Stimulated activated CD8-positive, alpha-beta memory T cell treated with anti-CD3 and anti-CD28 coated beads, Interleukin-4, amount 100 ng/mL, for 1 hour (primary cell): ENCODE measurements at places on chromosomes 6 and 20.
A peak's percentile ranks its signal among the peaks of the same experiment; 100 is the strongest.

- no peak for DNase-seq
Observed at GRCh38 chr6:170042596-170043118, 248.2 kb downstream of the DLL1 start.

DNA sequence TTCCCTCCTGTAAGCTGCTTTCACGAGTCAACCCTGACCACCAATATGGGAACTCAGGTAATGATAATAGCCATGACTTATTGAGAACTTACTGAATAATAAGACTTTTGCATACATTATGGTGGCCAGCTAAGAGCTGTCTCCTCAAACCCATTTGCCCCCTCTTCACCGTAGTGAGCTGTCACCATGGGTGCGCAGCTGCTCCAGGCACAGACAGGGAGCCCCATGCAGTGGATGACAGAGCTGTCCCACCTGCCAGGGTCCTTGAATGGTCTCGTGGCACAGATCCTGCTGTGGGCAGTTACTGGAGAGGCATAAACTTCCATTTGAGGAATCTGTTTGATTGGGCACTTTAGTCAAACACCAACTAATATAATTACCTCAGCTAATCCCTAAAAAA lies 1.9 kb downstream of the SLC22A16 start:
- DNase-seq: no peak

- DNase-seq: peak; percentile 18
Observed at GRCh38 chr20:58389324-58389967, 417 bp downstream of the VAPB start.

GRCh38 chr20:33076662-33077372 lies 2.6 kb upstream of the BPIFB4 start:
- no peak for DNase-seq

GRCh38 chr6:169799474-169799926 lies 48.1 kb downstream of the ERMARD start:
- DNase-seq: no peak
